ENCODE measurements at places on chromosomes 3 and 15. TPM values are rescaled to one million over a fixed set of nuclear protein-coding genes. Genes with fewer than 3 reads are reported as not detected.

DNA sequence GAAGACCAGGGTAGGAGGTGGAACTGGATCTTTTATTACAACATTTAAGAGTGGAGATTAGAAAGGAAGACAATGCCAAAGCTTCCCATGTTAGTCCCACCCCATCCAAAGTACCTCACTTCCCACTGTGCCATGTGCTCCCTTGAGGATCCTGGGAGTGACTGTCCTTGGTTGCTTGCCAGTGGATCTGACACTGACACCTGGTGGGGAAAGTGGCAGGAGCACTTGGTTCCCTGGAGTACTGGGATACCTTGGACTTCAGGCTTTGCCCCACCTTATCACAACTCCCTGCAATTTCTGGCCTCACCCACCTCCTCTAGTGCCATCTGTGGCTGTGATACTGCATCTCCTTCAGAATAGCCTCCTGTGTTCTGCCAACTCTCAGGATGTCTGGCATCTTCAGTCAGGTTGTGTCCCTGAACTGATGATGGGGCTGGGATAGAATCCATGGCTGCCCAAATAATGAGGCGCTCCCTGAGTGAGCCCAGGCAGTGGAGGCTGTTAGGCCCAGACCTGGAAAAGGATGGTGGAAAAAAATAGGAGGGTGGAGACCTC, 1.3 kb downstream of the ELL3 start:
- peak; percentile 39 for DNase-seq

- DNase-seq = no peak
Measured at GRCh38 chr3:158528076-158528674, 42.8 kb upstream of the MLF1 start.

Gene SMCO1
- total RNA-seq = 10.7 TPM

Gene CCDC54
- not detected for total RNA-seq

Gene EMC7
- 63.9 TPM for total RNA-seq

DNA sequence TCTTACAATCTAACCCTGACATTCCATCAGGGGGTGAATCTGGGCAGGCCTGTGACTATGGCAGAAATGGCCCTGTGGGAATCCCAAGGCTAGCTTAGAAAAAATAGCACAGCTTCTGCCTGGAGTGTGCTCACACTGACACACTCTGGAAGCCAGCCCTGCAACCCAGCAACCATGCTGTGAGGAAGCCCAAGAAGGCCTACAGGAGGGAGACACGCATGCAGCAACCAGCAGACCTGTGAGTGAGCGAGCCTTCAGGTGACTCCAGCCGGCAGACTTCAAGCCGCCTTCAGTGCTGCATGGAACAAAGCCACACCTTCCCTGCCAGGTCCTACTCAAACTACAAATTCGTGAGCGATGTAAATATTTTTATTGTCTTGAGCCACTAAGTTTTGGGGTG, 26.1 kb downstream of the RAB6B start:
- DNase-seq = no peak

GRCh38 chr3:138347960-138348753, at the start of gene MRAS:
TSS of gene MRAS (plus strand) at chr3:138348579. CDS start at chr3:138372884, 24,305 bp downstream.
- peak; percentile 86 for DNase-seq

Gene LYZL4
- total RNA-seq = not detected

All from left cardiac atrium (tissue), 4 donors.